Activated B cell treated with CpG ODN at 0.5 μM for 24 hours (primary cell): ENCODE measurements at places on chromosomes 6 and 20. TPM values are rescaled to one million over a fixed set of nuclear protein-coding genes. Genes with fewer than 3 reads are reported as not detected.

- no peak for DNase-seq
Observed at GRCh38 chr6:36319436-36319762, 17.3 kb downstream of the BNIP5 start.

MEA1 gene
- total RNA-seq: 44.4 and 48.3 TPM in 2 replicates

SPDEF gene
- 0.11 TPM in 1 of 2 replicates, not detected in the other for total RNA-seq

RAET1E gene
- total RNA-seq: not detected in 2 replicates

- DNase-seq: no peak
Observed at GRCh38 chr6:143400258-143401067, 50.0 kb downstream of the ADAT2 start.

DNA sequence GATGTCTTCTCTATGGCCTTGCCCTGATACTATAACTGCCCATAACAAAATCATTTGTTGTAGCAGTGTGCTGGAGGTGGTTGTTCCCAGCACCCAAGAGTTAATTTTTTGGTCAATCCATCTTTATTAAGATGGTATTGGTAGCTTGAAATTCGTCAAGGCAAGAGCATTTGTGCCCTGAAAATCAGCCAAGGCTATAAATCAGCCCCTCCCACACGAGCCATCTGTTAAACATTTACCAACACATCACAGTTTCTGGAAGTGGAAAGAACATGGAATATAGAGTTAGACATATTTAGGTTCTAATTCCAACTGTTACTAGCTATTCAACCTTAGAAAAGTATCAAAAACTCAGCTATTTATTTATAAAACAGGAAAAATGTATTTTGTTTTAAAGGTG is 888.4 kb upstream of the GJE1 start:
- DNase-seq: no peak

DNA sequence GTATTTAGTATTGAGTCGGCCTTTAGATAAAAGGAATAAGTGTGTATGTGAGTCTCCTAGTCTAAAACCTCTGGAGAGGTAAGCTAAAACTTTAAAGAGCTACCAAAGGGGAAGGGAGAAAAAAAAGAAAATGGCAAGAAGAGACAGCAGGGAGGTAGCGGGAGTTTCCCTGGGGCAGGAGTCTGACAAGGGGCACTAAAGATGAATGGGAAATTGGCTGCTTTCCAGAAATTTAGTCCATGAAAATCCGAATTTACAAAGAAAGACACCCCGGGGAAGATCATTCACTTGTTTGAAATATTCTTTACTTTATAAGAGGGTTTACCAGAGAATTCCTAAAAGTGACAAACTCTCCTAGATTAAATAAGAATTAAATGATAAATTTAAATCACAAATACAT is 19.3 kb downstream of the RMND1 start:
- DNase-seq: no peak

GRCh38 chr6:82257088-82257774 is 9.7 kb upstream of the IBTK start:
- DNase-seq: no peak

GRCh38 chr6:1405221-1405620 is 15.8 kb downstream of the FOXF2 start:
- no peak for DNase-seq

NFATC2 gene
- total RNA-seq: 41.2 and 46.0 TPM in 2 replicates

MLN gene
- not detected in 2 replicates for total RNA-seq

DNA sequence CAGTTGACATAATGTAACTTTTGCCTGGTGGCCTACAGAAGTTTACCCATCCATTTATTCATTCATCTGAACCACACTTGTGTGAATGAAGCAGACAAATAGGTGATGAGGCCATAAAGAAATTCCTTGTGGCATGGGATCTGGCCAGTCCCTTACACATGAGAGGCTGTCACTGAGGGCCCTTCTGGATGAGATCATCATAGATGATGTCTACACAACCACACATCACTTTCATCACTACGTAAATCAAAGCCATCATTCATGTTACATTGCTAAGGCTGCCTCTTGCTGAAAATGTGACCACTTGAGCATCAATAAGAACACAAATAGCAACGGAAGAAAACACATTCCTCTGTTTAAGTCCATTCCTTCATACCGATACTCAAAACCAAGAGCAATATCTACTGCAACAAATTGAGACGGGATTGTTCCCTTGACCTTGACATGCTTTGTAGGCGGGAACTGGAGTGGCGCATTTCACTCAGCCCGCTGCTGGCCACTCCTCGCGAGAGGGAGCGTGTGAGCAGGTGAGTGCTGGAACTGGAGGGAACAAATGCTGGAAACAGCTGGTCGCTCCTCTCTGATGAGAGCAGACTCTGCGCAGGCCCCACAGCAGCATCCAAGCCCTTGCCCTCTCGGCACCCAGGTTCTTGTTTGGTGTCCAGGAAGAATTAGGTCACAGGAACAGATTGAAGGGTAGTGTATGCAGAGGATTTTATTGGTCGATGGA is 49.3 kb downstream of the FAM50B start:
- no peak for DNase-seq

DNA sequence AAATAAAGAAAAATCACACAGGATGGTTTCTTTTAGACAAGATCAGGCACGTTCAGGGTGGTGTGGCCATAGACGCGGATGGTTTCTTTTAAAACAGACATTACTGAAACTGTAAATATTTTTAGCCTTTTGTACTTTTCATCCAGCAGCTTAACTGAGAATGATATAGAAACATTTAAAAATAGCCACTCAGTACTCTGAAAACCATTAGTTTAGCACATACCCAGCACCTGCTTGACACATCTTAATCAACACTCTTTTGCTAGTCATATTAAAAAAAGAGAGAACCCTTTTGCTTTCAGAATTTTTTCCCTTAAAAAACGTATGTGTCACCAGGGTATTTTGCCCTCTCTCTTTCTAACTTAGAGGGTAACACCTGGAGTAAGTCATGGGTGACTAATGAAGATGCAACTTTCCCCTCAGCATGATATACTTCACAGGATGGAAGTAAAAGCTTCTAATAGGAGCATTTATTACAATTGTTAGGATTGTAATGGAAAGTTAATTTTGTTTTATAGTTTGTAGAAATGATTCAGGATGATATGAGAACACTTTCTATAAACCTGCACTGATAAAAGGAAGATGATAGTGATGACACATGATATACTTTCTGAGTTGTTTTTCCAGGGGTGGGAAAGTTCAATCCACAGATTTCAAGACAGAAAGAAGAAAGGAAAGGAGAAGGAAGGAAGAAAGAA is 45.2 kb downstream of the BACH2 start:
- DNase-seq: no peak

GRCh38 chr20:50932691-50933280 is 1.5 kb upstream of the ADNP start:
- DNase-seq: no peak

- no peak for DNase-seq
Observed at GRCh38 chr6:133240511-133241085, 559 bp upstream of the EYA4 start.

DNA sequence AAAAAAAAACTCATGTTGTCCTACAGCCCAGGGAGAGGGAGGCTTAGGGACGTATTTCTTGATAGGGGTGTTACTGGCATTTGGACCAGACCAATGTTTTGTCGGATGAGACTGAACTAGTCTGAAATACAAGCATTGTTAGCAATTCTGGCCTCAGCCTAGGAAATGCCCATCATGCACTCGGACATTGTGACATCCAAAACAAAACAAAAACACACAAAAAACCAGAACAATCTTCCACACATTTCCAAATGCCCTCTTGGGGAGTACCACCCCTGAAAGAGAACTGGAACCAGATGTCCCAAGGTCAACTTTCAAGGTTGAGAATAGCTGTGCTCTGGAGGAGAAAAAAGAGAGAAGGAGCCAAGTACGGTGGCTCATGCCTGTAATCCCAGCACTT is 299.1 kb upstream of the JARID2 start:
- no peak for DNase-seq

DNA sequence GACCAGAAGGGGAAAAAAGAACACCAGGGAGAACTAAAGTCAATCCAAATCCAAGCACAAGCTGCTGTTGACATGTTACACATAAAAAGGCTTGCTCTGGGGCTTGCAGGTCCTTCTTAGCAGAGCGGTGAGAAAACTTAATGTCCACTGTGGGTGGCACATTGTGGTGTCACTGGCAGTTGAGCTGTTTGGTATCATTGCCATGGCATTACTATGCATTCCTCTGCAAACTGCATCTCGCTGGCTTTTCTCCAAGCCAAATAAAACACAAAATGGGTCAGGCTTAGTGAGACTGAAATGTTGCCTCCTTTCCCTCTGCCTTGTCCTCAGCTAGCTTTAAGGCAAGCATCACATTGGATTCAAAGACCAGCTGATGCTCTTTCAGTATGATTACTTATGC is 40.9 kb downstream of the LY86 start:
- DNase-seq: no peak

DNA sequence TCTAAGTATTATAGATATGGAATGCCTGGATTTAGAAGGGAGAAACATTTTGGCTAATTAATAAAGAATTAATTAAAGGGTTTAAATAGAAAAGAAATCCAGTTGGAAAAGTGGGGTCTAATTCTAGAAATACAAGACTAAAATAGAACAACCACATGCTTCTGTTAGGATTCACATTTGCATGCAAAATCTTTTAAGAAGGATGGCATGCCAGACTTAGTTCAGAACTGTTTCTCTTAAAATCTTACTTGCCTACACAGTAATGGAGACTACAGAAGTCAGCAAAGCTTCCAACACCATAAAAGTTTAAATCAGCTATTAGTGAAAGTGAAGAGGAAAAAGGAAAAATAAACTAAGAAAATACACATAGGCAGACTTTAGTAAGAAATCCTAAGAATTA is 32.7 kb upstream of the KATNA1 start:
- DNase-seq: no peak

DNA sequence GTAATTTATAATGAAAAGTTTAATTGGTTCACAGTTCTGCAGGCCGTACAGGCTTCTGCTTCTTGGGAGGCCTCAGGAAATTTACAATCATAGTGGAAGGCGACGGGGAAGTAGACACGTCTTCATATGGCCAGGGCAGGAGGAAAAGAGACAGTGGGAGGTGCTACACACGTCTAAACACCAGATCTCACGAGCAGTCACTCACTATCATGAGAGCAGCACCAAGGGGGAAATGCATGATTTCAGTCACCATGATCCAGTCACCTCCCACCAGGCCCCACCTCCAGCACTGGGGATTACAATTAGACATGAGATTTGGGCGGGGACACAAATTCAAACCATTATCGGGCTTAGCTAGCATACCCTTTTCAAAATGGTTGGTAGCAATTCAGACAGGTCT is 41.2 kb downstream of the EIF2S2 start:
- no peak for DNase-seq

DNA sequence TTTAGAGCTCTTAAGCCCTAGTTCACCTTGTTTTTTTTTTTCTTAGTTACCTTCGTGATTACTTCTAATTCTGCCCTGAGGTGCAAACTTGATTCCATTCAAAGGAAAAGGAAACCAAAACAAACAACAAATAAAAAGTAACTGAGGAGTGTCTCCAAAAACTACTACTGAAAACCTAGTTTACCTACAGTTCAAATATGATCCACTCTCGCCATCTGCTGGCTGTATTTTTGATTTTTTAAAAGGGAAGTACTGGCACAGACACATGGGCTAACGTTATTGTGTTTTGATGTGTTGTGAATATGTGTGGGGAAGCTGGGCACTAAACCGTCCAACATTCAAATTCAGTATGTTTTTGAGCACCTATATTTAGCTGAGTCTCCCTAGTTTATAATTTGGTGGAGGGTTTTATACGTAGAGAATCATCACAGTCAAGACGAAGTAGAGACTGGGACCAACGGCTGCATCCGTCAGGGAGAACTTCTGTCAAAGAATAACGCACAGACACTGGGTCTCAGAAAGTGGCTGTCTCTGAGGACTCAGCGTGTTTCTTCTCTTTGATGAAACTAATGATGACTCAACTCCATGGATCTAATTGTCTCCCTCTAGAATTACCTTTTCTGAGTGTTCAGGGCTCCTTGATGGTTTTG is 373.5 kb upstream of the BTBD3 start:
- DNase-seq: no peak
